ENCODE measurements at places on chromosomes 2 and 18.

GRCh38 chr2:179454443-179455171 lies 190.0 kb upstream of the SESTD1 start:
- peak; percentile 94 for DNase-seq

DNA sequence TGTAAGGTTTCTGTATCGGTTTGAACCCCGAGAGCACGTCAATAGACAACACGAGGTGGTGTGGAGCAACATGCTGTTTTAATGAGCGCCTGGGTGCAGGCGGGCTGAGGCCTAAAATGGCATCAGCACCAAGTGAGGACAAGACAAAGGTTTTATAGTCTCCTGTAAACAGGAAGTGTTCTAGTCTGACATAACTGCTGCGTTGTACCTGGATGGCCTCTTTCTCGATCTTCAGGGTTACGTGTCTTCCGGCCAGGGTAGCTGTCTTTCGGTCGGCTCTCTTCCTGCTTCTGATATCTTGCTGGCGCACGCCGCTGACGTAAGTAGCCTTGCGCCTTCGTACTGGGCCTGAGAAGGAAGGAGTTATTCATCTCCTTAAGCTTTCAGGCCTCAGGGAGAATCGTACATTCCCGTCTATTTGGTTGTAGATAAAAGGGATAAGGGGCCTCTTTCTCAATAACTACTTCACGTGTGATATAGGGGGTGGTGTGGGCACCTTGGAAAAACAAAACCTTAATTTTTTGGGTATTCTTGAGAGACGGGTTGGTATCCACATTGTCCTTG lies 53.5 kb downstream of the KYNU start:
- no peak for DNase-seq

GRCh38 chr2:217262911-217263310 lies 403.0 kb upstream of the TNP1 start:
- DNase-seq, result no peak

DNA sequence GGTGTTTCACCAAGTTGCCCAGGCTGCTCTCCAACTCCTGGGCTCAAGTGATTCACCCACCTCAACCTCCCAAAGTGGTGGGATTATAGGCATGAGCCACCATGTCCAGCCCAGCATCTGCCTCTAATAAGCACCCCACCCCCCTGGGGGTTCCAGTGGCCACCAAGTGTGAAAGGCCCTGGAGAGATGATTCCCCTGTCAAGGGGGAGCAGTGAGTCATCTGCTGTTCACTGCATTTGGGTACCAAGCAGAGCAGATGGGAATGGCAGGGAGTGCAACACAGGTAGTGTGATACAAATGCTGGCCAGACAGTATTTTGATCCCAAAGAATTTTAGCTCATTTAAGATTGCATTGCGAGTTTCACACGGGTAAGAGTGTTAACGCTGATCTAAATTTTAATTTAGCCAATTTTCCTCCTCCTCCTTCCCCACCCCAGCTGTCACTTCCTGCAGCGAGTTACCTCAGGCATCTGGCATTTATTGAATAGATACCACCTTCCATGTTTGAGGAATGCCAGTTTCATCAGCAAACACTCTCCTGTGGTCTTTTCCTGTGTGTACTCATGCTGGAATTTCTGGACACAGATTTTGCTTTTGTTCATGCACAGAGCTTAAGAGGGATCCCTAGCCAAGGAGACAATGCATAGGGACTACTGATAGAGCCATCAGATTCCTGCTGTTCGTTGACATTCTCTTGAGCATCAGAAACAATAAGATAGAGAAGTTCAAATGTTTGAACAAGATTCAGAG lies 32.4 kb upstream of the NCK2 start:
- peak; percentile 73 for DNase-seq

DNA sequence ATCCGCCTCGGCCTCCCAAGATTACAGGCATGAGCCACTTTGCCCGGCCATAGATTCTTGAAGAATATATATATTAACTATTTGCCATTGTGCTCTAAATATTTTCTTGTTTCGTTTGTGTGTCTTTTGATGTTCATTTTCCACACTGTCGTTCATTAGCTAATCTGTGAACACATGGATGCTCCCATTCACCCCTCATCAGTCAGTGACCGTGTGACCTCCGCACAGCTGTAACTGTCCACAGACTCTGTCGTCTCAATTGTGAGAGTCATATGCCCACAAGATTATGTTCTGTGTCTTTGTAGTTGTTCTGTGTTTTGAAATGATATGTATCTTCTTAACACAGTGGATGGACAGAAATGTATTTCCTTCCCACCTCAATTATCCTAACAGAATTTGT lies 29.6 kb downstream of the RAMP1 start:
- DNase-seq, result no peak

DNA sequence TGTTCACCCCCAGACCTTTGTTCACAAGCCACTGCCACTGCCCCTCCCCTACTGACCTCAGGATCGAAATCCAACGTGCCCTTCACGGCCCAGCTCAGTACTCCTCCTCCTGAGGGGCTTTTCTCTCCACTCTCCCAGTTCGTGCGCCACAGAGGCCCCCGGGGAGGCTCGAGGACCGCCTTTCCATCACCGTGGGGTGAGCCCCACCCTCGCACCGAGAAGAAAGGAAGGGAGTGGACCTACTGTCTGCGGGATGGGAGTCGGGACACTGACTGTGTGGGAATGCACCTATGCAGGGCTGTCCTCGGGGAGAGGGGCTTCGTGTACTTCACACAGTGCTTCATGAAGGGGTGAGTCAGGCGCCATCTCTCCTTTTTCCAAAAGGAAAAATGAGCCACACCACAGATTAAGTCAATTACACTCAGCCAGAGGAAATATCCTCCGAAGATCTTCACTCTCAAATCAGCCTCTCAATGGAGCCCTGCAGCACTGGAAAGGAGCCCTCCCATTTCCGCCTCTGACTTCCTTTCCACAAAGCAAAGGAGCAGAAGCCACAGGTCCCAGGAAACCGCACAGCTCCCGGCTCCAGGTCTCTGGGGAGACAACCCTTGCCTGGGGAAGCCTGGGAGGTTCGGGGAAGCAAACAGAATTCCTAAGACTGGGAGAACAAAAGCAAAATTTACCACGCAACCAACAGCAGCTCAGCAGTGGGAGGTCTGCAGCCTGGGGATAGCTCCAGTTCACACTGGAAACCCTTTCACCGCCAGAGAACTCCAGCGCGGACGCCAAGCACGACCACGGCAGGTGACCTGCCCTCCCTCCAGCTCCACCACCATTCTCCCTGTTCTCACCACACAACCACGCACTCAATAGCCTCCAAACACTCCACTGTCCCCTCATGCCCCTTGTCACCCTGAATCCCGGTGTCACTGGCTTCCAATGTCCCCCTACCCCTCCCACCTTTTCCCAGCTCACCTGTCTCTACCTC lies 21.6 kb downstream of the ADCY3 start:
- DNase-seq, result no peak

DNA sequence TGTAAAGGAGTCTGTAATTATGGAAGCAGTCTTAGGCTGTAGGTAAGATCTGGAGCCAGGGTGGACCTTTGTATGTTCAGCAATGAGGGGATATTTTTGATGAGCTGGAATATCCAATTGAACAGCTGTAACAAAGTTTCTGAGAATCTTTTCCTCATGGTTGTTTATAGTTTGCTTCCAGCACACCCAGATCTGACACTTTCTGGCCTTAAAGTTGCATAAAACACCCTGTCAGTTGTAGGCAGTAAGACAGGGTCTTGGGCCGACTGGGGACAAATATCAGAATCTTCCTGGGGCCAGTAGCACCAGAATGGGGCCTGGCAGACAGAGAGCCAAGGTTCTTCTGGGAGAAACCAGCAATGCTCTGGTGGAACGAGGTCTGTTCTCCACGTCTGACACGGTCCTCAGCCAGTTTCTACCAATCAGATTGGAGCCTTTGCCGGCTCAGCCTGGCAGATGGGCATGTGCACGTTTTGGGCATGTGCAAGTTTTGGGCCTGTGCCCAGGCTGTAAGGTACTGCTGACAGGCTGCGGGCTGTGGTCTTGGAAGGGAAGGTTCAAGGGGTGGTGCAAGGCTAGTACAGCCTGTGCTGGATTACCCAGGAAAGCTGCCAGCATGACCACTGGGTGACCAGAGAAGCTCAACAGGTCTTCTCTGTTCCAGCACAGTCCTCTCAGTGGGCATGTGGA lies 89.8 kb downstream of the PRKCE start:
- DNase-seq, result peak; percentile 59

GRCh38 chr18:77395953-77396352 lies 146.3 kb downstream of the GALR1 start:
- DNase-seq, result no peak

- peak; percentile 22 for DNase-seq
Observed at GRCh38 chr2:158667586-158667985, 127.5 kb upstream of the DAPL1 start.

- no peak for DNase-seq
Observed at GRCh38 chr2:174624895-174625430, 27.4 kb upstream of the WIPF1 start.

DNA sequence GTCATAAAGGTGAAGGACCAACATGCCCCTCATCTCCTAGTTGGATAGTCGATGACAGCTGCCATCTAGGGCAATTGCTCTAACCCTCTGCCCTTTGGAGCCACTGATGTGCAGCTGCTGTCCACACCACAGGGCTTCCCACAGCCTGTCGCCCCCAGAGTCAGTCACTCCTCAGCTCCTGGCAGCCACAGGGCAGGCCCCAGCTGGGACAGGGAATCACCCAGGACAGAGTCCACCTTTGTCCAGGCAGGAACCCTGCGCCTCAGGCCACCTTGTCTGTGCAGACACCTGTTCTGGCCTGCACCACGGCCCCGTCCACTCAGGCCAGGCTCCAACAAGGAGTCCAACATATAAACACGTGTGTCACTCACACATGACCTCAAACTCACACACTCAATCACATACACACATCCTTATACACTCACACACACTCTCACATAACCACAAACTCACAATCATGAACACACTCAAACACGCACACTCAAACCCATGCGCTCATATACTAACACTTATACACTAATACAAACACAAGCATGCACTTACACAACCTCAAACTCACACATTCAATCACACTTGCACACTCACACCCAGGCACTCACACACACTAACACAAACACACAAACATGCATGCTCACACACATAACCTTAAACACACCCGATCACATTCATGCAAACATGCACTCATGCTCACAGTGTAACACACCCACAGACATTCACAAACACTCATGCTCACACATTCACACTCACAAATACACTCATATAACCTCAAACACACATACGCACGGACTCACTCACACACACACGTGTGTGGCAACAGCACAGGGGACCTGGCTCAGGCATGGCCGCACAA lies 29.7 kb downstream of the HDAC4 start:
- DNase-seq, result no peak

DNA sequence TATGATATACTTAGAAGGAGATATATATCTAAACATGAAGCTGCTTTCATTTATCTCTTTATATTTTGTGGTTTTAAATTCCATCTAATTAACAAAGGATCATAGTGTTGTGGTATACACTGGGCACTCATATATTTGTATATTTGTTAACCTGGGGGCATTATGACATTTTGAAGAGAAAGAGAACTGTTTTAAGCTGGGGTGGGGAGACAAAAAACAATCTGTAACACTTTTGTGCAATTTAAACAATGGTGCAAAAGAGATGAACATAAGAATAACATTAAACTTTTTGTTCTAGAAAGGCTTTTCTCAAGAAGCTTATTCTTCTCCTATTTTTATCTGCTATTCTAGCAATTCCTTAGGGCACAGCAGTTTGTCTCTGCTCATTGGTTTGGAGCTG lies 842.0 kb upstream of the CDH2 start:
- DNase-seq, result no peak

GRCh38 chr18:49459404-49460171 lies 857 bp downstream of the DYM start:
- no peak for DNase-seq

DNA sequence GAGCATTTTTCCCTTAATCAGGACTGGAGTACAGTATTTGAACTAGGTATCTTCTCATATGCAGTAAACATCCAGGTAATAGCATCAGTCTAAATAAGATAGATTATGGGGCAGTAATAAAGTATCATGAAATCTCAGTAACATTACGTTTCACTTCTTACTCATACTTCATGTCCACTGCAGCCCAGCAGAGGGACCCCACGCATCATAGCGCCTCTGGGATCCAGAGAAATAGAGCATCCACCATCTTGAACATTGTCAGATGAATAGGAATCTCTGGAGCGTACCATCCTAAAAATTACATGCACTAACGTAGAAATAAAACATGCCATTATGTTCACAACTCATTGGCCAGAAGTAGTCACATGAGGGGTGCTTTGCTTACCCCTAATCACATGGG lies 499.0 kb downstream of the CPS1 start:
- DNase-seq, result no peak

- no peak for DNase-seq
Observed at GRCh38 chr18:35027206-35027605, 14.0 kb upstream of the MAPRE2 start.

DNA sequence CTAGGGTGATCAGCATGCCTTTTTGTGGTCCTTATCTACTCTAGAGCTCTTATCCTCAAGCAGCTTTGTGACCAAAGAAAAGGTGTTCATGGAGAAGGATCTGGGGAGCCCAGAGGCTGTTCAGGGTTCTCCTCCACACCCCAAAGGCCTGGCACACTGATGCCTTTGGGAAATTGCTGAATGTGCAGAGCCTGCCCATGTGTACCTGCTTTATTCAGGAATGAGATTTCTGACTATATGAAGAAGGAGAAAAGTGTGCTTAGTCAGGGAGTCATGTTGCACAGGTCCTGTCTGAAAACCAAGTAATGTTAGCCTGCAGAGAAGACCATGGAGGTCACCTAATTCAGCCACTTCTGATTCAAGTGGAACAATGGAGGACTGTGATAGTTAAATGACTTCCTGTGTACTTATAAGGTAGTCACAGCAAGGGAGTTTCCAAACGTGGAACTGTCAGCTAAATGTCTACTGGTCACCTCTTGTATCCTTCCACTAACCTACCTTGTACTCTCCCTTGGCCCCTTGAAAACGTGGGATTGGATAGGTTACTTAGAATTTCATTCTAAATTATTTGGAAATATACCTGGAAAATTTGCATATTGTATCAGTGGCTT lies 81.3 kb downstream of the LIMS1 start:
- DNase-seq, result no peak

DNA sequence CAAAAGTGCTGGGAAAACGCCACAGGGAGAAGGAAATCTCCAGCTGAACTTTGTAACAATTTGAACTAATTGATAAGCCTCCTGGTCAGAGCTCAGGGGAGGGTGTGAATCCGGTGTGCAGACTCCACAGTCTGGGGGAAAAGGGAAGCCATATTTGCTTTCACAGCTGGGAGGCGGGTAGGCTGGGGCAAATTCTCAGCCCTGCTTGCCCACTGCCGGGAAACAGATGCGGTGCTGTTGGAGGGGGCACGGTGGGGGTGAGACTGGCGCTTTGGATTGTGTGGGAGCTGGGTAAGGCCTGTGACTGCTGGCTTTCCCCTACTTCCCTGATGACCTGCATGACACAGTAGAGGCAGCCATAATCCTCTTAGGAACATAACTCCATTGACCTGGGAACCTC lies 134.8 kb downstream of the ADCYAP1 start:
- no peak for DNase-seq

- peak; percentile 43 for DNase-seq
Observed at GRCh38 chr2:11778923-11779757, 32.7 kb downstream of the LPIN1 start.

- DNase-seq, result peak; percentile 42
Observed at GRCh38 chr2:66565291-66565690, 130.4 kb downstream of the MEIS1 start.

- DNase-seq, result no peak
Observed at GRCh38 chr2:177633111-177633510, 240.5 kb downstream of the AGPS start.

GRCh38 chr2:157856187-157856515 lies 20.0 kb downstream of the ACVR1 start:
- no peak for DNase-seq

- peak; percentile 94 for DNase-seq
Observed at GRCh38 chr2:216308576-216308975, 63.7 kb downstream of the MARCHF4 start.

Data from fibroblast of lung (primary cell).